ENCODE measurements at places on chromosomes 6 and 20.
A peak's percentile ranks its signal among the peaks of the same experiment; 100 is the strongest.

DNA sequence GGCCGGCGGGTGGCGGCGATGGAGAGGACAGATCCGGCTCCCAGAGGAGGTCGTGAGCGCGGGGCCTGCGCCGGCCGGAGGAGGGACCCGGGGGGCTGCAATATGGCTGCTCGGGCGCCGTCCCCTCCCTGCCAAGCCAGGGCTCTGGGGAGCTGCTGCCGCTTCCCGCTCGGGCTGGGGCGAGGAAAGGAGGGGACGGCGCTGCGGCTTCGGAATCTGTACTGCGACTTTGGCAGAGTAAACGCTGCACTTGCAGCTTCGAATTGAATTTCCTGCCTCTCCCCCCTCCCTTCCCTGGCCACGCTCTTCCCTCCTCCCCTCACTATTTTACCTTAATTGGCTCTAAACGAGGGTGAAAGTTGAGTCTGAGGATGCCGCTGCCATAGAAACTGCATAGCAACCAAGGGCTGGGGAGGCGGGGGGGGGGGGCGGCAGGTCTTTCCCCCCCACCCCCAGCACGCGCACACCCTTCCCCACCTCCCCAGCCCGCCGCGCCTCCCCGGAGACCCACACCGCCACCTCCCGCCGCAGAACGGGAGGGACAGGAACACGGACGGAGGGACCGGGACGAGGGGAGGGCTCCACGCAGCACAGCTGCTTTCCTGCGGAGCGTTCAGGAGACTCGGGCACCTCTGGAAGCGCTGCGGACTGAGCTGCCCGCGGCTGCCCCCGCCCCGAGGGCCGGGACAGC is 93.9 kb downstream of the RNASET2 start:
- peak; percentile 14 for DNase-seq

- no peak for DNase-seq
These were observed 105.9 kb upstream of the ID4 start for GRCh38 chr6:19731282-19731681.

DNA sequence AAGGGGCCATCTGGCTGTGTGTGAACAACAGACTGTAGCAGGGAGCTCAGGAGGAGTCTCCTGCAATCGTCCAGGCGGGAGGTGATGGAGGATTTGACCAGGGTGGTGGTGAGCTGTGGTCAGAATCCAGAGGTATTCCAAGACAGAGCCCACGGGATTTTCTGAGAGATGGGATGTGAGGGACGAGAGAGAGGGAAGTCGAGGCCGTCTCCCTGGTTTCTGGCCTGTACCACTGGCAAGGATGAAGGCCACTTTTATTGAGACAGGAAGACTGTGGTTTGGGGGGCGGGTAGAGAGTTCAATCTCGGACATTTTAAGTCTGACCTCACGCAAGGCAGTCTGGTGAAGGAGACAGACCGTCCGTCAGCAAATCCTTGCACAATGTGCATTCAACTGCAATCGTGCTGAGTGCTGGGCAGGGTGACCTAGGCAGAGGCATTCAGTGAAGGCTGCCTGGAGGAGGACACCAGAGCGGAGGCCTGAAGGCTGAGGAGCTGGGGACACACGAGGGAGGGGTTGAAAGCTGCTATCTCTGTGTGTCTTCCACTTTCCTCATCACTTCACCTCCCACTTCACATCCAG is 53.9 kb downstream of the PREX1 start:
- no peak for DNase-seq

DNA sequence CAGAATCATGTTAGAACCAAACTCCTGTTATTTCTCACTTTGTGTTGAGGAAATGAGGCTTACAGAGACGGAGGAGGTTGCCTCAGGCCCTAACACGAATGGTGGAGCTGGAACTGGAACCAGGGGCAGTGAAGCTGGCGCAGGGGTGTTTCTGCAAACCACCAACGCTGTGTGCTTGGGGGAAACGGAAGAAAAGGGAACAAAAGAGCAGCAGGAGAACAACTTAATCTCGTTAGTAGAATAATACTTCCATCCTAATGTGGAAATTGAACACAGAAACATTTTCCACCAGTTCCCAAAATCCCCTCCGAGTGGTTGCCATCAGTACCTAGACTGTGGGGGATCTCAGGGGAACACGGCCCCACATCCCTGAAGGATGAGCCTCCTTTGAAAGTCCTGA is 103.4 kb upstream of the FRMD1 start:
- DNase-seq, result no peak

DNA sequence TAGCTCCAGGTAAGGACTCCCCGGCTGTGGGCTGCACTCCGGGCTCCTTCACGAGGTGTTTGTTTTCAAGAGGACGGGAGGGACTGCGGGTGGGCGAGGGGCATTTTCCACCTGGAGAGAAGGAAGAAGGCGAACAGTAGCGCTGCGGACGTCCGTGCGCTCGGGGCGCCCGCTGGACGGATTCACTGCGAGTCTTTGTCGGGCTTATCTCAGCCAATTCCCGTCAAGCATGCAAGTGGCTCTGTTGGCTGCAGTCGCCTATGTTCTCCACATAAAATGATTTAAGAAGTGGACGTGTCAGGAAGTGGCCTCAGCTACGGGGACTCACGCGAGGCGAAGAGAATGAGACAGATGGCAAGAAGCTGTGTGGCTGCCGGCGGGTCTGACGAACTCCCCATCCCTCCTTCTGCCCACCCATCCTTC is 332 bp downstream of the GRIK2 start:
- DNase-seq, result no peak

GRCh38 chr20:20327746-20328145 is 40.2 kb upstream of the INSM1 start:
- DNase-seq, result no peak

- DNase-seq, result no peak
These were observed 129.8 kb upstream of the EDN1 start for GRCh38 chr6:12160326-12160725.

DNA sequence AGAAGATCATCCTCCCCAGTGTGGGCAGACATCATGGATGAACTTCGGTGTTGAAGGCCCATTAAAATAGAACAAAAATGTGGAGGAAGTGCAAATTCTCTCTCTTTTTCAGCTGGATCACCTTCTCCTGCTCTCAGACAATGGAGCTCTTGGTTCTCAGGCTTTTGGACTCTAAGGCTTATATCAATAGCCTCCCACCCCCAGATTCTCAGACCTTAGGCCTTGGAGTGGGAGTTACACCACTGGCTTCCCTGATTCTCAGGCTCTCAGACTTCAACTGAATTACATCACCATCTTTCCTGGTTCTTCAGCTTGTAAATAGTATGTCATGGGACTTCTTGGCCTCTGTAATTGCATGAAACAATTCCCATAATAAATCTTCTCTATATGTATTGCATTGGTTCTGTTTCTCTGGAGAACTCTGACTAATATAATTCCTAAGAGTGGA is 36.6 kb downstream of the NSFL1C start:
- no peak for DNase-seq

GRCh38 chr6:30530014-30530413 is 26.3 kb downstream of the GNL1 start:
- no peak for DNase-seq

DNA sequence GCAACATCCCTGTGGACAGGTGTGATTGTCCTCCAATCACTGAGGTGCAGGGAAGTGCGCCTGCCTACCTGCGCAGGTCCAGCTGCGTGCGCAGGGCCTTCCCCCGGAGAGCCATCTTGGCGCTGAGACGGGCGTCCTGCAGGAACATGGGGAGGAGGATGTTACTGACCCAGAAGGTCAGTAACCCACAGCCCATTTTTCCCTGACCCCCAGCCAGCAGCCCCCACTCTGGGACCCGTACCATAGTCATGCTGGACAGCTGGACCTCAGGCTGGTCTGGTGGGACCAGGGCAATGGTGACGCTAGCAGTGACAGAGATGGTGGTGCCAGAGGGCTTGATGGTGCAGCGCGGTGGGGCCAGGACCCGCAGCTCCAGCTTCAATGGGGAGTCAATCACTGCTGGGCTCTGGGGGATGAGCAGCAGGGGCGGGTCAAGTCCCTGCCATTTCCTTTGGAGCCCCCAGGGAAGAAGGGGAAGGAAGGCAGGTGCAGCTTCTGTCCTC is 9.7 kb downstream of the PLTP start:
- DNase-seq, result no peak

- DNase-seq, result peak; percentile 5
These were observed 24.7 kb downstream of the TBC1D7 start for GRCh38 chr6:13303668-13304017.

GRCh38 chr6:146246028-146246427 is 217.2 kb downstream of the GRM1 start:
- DNase-seq, result no peak

DNA sequence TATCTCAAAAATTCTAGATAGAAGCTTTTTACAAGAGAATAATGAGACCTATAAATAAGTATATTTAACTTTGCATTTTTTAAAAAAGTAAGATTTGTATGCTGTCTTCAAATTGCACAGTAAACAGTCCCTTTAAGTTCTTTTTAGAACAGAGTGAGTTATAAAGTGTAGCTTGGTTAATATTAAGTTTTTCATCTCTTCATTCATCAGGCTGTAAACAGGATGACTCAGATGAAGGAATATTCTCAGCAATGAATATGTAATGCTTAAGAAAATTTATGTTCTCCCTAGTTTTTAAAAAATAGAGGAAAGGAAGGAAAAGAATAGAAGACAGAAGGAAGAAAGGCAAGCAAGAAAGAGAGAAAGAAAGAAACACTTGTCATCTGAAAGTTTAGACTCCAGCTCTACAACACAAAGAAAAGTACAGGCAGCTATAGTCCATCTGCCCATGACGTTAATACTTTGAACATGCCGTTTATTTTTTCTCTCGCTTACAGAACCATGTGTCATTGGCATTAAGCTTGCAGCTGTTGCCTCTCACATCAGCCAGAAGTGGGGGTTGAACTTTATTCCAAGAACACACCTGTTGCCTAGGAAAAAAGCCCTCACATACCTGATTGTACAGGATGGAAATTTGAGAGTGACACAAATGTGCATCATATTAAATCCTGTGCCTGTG is 36.1 kb downstream of the CAP2 start:
- no peak for DNase-seq

DNA sequence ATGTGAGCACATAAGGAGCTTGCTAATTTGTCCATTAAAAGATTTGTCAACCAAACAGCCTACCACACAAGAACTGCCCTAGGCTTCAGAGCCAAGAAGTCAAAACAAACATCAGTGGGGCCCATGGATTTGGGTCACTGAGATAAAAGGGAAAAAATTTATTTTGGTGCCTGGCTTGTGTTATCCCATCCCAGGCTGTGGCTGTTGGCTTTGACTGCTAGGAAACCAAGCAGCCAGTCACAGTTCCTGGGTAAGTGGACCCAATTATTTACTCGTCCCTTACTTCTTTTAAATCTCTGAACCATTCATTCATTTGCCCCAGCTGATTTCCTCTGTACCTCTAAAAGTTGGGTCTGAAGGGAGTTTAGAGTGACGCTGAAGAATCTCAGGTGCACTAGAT is 41.3 kb downstream of the EDN1 start:
- no peak for DNase-seq

GRCh38 chr6:124056407-124057334 is 253.0 kb downstream of the NKAIN2 start:
- DNase-seq, result no peak

DNA sequence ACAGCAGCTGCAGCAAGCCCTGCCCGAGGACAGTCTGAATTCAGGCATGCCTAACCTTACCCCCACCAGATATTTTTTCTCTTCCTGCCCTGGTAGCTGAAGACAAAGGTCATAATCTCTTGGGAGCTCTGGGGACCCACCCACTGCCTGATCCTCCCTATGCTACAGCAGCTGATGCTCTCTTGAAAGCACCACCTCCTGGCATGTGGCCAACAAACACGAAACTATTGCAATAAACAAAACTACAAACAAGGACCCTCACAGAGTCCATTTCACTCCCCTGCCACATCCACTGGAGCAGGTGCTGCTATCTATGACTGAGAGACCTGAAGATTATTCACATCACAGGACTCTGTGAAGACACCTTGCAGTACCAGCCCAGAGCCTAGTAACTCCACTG is 238.5 kb upstream of the HS3ST5 start:
- DNase-seq, result no peak

- DNase-seq, result no peak
These were observed 6.4 kb upstream of the CTNNBL1 start for GRCh38 chr20:37687478-37687805.

DNA sequence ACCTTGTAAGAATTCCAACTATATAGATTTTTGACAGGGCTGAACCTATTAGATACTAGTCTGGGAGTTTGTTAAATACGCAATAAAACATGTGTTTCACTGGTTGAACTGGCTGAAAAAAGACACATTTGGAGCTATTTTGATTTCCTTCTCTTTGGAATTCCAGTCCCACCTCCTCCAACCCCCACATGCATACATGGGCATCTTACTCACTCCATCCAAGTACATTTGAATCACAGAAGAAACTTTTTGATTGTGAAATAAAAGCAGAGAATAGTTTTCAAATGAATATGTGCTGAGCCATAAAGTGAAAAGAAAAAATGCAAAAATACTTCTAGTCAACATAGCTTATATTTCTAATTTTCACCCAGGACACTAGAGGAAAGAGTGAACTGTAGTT is 33.9 kb upstream of the STXBP5 start:
- no peak for DNase-seq

- no peak for DNase-seq
These were observed 159.5 kb downstream of the SOD2 start for GRCh38 chr6:159533568-159533967.

GRCh38 chr20:956330-956951 is 40.3 kb upstream of the ANGPT4 start:
- DNase-seq, result peak; percentile 53

DNA sequence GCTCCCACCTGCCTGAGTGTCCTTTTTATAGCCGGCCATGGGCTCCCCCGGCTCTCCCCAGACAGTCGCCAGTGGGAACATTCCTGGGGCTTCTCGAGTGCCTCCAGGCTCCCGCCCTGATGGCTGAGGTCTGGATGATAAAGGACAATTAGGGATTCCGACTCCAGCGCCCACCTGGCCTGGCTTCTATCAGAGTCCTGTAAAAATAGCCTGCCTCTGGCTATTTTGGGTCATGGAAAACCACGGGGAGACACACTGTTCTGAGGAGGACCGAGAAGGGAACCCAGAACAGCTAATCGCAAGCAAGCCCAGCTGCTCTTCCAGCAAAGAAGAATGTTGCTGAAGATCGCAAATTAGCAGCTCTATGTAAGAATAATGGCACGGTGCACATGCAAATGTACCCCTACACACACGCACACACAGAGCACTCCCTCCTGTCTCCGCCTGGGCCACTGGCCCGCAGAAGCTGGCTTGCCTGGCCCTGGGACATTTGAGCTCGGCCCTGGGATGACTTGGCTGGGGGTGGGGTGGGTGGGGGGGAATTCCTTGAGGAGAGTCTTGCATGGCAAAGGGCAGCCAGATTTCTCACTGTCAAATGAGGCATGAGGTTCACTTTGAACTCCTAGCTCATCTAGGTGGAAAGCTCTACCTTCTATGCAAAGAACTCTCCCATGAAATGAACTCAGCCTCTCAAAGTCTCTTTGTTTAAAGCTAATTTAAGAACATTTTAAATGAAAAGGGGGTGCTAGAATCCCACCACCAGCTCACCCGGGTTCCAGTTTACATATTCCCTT is 55.3 kb downstream of the CTCFL start:
- no peak for DNase-seq
